Stimulated activated CD4-positive, alpha-beta T cell treated with anti-CD3 and anti-CD28 coated beads, Interleukin-1b, Interleukin-23, amount 100 ng/mL, for 1 hour (primary cell): ENCODE measurements at places on chromosomes 16 and 17.

GRCh38 chr17:16975277-16975651 is 3.3 kb upstream of the TNFRSF13B start:
- no peak for DNase-seq

GRCh38 chr17:80982426-80982974 is 9.1 kb upstream of the CHMP6 start:
- DNase-seq: no peak

GRCh38 chr17:8859804-8860430 is 7.6 kb downstream of the PIK3R6 start:
- no peak for DNase-seq

DNA sequence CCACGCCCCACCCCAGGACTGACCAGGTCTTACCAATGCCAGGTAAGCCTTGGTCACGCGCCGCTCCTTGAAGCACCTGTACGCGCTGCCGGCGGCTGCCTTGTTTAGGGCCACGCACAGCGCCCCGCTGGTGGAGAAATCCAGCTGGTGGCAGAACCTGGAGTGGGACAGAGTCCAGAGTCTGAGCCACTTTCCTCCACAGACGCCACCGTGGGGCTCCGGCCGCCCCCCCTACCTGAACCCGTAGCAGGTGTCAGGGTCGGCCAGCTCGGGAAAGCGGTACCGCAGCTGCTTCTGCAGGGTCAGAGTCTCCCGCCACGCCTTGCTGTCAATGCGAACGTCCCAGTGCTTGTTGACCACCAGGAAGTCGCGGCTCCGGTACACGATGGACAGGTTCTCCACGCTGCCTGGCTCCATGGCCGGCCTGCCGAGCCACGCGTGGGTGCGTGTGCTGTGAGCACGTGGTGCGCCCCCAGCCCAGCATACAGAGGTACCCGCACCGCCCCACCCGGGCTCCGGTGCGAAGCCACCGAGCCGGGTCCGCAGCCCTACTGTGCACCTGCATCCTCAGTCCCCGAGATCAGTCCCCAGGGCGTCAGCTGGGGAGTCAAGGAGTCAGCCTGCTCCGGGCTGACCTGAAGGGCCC is 737 bp downstream of the RPUSD1 start:
- no peak for DNase-seq

- no peak for DNase-seq
These were observed 9.4 kb downstream of the GJC1 start for GRCh38 chr17:44820631-44821212.

GRCh38 chr17:79280866-79281572 is 206.4 kb downstream of the ENGASE start:
- DNase-seq: no peak

- DNase-seq: no peak
These were observed 82.9 kb downstream of the ZNF778 start for GRCh38 chr16:89300311-89300975.
